ENCODE measurements at places on chromosomes 5 and 9.

GRCh38 chr5:159398936-159399335, 68.6 kb upstream of the IL12B start:
- DNase-seq, result no peak

DNA sequence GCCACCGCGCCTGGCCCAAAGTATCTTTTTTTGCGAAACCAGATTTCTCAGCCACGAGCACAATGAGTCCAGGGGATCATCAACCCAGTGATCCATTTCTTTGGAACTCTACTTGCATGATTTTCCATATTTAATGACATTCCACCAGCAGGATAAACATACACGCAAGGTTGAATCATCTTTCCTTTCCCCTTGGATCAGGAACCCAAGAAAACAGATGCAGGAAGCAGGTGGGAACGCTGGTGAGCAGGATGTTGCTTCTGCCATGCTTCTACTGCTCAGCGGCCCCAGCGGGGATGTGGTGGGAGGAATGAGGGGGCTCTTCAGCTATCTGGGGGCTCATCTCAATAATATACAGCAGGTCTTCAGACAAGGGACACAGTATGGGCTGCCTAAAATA, 118.2 kb downstream of the SEC61B start:
- DNase-seq, result no peak

DNA sequence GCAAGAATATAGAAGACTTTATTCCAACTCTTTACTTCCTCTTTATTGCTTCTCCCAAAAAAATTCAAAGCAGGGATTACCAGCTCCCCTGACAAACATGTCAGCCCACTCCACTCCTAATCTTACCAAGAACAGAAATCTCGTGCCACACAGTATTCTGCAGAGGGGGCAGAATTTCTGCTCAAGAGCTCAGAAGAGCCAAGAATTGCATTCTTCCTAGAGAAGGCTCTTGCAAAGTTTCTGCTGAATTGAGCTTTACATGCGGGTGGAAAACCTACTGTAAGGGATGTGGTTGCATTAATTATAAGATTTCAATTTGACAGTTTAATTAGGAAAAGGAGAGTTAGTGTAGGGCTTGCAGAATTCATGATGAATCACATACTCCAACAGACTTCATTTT, 428.5 kb downstream of the CETN3 start:
- no peak for DNase-seq

DNA sequence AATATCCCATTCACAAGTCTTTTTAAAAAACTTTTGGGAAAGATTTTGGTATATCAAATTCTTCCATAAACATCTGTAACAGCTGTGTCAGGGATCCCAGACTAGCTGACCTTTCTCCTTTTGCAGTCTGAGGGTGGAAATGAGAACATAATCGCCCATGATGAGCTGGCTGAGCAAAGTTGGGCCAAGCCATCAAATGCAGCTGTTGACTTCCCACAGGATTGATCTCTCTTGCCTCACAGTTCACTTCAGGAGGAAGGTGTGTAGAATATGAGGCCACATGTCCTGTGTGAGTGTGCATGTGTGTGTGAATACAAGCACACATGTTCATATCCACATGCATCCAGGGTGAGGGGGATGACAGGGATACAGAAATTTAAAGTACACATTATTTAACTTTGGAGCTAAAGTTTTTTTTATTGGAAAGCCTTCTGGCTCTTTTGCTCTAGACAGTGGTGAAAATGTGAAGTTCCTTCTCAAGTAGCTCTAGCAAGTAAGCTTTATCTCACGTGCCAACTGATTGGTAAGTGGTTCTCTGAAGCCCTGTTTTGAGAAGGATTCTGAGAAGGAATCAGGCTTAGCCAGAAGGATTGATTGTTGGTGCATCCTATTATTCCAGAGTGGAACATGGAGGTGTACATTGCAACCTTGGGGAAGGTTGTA, 468.8 kb upstream of the DMAC1 start:
- DNase-seq, result no peak

- DNase-seq, result no peak
These were observed 107.9 kb upstream of the LARP1 start for GRCh38 chr5:154647114-154647760.

DNA sequence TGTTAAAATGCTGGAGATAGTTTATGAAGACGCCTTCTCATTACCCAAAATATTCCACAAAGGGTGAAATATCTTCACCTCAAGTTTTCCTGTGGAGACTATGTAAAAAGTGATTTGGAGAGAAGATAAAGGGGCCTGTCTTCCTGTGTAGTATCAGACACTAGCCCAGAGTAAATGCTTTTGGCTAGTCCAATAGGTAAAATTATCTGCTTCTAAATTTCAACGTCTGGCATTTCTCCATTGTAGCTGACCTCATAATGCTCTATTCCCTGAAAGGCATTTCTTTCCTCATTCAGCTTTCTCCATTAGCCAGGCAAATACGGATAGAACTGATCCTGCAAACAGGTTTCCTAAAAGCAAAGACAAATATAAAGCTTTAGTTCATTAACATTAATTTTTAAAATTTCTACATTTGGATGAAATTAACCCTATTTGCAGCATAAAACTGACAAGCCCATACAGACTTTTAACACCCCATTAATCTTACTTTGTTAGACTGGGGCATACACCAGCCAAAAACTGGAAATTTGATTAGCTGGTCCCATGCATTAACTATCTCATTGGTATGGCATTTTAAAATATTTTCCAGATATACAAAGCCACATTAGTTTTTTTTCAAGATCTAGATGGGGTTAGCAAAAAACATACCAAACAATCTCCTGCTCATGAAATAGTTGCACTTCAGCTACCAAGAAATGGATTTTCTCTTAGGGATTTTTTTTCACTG, 548.8 kb downstream of the EFNA5 start:
- no peak for DNase-seq

- no peak for DNase-seq
These were observed 35.3 kb downstream of the UBE2QL1 start for GRCh38 chr5:6483880-6484382.

DNA sequence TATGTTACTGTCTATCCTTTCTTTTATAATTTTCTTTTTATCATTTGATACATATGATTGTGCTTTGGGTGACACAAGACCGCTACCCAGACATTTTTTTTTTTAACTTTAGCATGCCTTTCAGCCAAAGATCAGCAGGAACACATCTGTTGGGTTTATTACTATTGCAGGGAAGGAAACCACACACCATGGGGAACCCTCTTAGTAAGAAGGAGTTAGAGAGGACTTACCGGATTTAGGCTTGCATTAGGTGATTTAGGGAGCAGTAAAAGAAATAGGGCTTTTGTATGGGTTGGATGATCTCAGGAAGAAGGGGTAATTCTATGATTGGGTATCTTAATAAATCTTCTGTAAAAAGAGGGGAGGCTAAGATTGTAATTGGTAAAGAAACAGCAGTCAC, 138.2 kb downstream of the SNX18 start:
- DNase-seq, result no peak

- no peak for DNase-seq
These were observed 16.6 kb upstream of the PLPP1 start for GRCh38 chr5:55551358-55551757.

DNA sequence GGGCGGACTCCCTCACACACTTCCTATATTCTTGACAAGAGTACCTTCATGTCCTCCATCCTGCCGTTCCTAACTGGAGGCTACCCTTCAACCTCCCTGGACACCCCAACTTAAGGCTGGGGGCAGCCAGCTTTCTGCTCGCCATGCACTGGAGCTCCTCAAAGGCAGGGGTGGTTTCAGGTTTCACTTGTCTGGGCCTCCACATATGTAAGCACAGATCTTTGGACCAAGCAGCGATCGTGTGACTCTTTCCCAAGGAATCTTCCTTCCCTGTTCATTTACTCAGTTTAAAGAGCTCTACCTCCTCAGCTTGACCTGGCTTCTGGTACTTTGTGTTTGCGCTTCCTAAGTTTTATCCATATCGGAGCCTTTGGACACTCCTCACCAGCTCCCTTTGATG, 34.2 kb upstream of the TRPC7 start:
- no peak for DNase-seq

DNA sequence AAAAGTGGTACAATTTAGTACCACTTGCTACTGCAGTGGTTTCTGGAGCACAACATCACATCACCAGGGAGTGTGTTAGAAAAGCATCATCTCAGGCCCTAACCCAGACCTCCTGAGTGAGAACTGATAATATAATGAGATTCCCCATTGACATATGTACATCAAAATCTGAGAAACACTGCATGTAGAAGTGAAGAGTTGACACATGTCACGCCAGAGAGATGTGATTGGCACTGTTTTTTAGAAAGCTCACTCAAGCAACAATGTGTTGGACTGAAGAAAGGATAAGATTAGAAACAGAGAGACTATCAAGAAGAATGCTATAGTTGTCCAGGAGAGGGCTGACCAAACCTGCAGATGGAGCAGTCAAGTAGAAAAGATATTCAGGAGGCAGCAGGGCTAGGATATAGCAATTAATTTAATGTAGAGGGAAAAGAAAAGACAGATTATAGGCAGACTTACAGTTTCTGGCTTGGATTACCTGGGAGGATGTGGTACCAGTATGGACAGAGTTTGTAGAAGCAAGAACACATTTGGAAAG, 324.4 kb upstream of the ADAMTSL1 start:
- no peak for DNase-seq

DNA sequence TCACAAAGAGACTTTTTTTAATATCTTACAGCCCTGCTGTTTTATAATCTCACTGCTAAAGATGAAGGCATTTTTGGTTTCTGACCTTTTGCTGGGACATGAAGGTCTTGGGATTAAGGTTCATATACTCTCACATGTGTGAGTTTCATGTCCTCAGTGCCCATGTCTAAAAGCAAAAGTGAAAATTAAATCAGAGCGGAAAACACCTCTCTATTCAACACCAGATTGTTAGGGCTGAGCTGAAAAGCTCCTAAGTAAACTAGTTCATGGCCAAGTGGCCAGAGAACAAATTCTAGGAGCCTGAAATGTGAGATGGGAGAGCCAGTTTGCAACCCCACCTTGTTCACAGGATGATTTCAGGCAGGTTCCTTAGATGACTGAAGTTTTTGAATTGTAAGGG, 110.9 kb downstream of the GRIA1 start:
- DNase-seq, result no peak

- no peak for DNase-seq
These were observed 360.5 kb downstream of the BNC2 start for GRCh38 chr9:16509997-16510396.

DNA sequence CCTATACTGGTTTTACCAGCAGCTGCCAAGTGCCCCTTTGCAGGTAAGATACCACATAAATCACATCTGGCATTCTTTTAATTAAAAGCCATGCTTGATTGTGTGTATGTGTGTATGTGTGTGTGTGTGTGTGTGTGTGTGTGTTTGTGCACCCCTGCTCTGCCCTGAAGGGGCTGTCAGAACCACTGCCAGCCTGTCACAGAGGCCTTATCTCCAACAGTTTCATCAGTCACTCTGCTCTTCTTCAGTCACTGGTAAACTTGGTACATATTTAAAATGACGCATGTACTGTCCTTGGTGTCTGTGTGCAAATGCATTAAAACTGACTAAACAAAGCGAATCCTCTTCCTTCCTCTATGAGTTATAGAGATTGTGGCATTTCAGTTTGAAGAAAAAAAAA, 19.0 kb upstream of the NR5A1 start:
- DNase-seq, result no peak

DNA sequence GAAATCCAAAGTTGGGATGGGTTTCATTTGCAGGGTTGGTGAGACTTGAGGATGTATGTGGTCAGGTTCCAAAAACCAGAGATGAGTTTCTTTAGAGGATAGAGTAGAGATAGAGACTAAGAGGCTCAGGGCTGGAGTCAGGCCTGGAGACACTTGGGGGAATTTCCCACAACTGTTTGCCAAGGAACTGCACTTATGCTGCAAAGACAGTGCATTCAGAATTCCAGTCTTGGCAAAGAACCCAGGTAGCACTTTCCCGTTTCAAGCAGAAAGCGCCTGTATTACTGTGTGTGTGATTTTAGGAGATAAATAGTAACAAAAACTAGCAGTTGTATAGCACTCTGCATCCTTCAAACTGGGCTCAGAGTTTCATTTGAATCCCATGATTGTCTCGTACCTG, 55.4 kb downstream of the SNCAIP start:
- DNase-seq, result no peak

DNA sequence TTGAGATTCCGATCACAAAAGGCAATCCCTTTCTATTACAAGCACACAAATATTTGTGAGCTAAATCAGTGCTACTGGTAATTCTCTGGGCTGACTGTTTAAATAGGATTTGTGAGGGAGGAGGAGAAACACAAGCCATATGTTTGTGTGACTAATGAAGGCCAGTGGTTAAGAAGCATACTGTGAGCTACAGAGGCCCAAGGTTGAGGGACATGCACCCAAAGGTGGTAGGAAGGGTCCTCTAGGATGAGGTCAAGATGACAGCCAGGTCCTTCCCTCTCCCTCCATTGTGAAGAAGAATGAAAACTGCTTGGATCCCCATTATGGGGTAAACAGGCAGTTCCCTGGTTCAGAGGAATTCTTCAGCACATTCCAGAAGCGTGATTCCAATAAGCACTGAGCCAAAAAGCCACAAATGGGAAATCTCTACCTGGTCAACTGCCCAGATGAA, 83.9 kb downstream of the SPOCK1 start:
- DNase-seq, result no peak

DNA sequence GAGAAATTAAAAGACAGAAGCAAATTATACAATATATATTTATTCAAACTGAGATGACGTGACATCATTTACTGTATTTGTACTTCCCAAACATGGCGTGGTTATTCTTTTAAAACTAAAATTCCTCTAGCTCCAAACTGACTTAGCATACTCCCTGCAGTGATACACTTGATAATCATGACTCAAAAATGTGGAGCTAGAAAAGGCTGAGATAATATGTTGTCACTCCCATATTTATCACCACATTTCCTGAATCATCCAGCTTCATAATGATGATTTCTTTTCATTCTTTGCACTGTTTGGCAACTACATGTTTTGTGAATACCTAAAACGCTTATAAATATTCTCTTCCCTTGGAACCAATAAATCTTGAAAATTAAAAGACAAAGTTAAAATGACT, 341.0 kb downstream of the EBF1 start:
- DNase-seq, result no peak

DNA sequence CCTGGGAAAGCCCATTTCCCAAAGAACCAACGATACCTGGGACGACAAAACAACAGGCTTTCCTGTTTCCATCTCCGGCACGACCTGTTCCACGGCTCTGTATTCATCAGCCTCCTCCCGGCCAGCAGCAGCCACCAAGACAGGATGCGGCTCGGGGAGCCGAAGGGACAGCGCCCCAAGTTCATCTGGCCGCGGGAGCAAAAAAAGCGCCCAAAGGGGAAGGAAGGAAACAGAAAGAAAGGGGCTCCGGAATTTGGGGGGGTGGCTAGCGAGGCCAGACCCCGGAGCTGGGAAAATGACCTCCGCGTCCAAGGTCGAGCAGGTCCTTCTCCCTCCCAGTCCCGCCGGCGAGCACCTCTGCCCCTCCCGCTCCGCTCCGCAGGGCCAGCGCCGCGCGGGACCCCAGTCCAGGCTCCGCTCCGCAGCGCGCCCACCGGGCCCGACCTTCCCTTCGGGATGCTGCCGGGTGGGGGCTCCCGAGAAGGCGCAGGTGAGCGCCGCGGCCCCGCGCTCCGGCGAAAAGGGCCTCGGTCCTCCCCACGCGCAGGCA, 608 bp downstream of the ELOVL7 start:
- DNase-seq, result no peak

- DNase-seq, result no peak
These were observed 285.6 kb downstream of the ARHGAP26 start for GRCh38 chr5:143055596-143056338.
